ENCODE measurements at places on chromosomes 16 and 17.

GRCh38 chr17:58968426-58969061, 138.1 kb downstream of the TRIM37 start:
- DNase-seq = no peak

DNA sequence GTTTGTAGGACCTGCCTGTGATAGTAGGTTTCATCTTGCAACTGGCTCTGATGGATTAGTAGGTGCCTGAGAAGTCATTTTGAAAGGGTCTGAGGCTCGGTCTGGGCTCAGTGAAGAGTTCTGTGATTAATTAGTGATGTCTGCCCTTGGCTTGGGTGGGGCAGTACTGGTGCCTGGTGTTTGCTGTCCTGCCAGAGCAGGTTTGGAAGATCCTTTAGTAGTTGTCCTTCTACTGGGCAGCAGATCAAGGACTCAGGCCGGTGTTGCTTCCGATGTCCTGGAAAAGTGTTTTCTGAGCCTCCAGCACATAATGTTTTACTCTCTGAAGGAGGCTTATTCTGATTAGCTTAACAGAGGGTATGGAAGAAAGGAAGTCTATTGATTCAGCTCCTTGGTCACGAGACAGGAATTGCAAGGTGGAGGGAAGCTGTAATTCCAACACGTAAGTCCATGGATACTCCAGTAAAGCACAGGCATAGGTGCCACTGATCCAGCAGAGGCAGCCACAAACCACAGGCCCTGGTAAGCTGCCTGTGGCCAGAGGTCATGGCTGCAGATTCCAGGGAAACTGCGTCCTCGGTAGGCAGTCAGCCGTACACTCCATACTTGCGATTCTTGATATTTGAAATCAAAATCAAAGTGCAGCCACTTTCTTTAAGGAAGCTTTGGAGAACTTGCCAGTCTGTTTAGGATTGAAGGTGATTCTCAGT, 18.7 kb downstream of the HLF start:
- no peak for DNase-seq

GRCh38 chr16:20899071-20899470, 1.1 kb downstream of the DCUN1D3 start:
- peak; percentile 67 for DNase-seq

DNA sequence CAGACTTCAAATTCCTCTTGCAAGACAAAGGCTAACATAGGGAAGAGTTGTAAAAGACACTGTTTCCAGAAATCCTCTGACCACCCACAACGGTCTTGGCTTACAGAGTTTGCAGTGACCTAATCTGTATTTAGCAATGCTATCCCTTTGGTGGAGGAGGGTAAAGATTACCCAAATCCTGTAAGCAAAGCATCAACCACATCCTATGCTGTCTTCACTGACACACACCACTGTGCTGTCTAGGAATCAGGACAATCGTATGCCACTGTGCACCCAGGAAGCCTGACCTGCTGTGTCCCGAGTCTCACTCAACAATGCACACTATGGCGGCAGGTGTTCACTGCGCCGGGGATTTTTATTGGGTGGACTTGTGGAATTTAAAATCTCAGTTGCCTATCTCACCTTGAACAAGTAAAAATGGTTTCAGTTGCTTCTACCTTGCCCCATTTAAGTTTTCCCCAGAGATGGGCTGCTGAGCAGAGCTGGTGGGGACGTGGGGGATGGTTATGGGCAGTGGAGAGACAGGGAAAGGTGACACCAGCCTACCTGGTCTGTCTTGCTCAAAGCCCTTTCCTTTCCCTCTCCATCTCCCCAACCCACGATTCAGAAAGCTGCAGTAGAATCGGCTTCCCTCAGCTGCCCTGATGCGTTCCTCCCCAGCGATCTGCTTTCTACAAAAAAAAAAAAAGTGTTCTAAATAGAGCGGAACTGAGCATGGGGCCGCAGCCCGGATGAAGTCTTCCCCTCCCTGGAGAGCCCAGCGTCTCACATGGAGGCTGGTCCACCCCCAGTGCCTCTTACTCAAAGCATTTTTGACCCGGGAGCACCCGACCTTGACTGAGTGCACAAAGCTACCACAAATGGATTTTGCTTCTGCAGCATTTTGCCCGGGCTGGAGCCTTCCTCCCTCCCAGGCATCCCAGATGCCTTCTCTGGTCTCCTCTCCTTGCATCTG, 271.5 kb downstream of the SOX9 start:
- DNase-seq = peak; percentile 90
